ENCODE measurements at places on chromosomes 1 and 21.

DNA sequence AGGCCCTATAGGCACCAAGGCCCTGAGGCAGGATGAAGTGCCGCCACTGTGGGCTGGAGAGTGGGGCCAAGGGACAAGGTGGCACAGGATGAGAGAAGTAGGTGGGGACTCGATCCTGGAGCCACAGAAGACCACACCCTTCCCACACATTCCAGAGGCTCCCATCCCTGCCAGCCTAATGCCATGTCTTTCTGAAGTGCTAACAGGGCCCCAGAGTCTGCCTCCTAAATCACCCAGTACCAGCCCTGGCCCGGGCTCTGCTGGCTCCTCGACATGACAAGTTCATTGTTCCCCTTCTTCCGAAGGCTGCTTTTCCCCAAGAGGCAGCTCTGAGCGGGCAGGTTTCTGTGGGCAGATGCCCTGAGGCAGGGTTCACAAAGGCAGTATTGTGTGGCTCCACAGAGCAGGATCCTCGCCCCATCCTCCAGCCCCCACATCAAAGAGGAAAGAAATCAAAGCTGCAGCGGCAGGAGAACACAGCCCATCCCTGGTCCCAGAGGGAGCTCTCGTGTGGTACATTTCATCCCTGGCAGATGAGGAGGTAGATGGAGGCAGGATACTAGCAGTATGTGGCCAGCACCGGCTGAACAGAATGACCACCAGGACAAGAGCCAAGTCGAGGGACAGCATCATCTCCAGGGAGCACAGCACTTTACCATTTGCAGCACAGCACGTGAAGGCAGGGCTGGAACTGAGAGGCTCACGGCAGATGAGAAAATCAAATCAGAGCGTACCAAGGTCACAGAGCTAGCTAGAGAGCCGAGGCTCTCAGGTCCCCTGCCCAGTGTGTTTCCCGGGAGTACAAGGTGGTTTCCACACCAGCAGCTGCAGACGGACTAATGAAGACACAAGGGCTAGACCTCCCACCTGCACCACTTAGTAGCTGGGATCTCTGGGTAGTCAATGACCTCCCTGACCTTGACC lies 64.8 kb downstream of the SYF2 start:
- DNase-seq: peak; percentile 59

DNA sequence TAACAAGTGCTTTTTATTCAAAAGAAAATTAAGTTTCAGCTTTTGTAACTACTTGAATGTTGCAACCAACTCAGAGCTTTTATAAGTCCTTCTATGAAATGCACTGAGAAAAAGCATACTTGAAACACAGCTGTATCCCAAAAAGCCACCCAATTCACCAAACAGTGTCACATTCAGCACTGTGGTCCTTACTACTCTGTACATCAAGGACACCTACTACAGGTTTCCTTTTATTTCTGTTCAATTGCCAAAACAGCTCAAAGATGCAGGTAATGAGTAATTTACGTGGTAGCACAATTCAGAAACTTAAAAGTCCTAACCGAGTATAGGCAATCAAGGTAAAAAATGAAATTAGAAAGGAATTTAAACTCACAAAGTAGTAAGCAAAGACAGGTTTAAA lies 2.5 kb downstream of the EIF4G3 start:
- DNase-seq: no peak

DNA sequence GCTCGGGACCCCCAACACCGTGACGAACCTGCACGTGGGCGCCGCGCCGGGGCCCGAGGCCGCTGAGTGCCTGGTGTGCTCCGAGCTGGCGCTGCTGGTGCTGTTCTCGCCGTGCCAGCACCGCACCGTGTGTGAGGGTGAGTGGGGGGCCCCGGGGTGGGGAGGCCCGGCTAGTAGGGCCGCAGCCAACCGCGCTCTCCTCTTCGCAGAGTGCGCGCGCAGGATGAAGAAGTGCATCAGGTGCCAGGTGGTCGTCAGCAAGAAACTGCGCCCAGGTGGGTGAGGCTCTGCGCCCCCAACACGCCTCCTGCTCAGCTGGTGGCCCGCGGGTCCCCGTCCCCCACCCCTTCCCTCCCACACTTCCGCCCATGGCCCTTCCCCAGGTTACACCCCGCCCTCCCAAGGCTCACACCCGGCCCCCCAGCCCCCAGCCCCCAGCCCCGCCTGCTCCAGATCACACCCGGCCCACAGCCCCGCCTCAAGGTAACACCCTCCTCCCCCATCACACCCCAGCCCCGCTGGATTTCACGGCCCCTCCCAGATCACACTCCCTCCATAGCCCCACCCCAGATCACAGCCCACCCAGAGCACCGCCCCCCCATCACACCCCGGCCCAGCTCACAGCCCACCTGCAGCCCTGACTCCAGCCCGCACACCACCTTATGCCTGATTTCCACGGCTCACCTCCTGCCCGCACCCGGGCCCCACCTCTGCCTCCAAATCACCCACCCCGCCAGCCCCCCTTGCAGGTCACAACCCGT lies 2.4 kb upstream of the MMP23B start:
- DNase-seq: no peak

- no peak for DNase-seq
These were observed 67.0 kb downstream of the IVNS1ABP start for GRCh38 chr1:185250063-185250462.

DNA sequence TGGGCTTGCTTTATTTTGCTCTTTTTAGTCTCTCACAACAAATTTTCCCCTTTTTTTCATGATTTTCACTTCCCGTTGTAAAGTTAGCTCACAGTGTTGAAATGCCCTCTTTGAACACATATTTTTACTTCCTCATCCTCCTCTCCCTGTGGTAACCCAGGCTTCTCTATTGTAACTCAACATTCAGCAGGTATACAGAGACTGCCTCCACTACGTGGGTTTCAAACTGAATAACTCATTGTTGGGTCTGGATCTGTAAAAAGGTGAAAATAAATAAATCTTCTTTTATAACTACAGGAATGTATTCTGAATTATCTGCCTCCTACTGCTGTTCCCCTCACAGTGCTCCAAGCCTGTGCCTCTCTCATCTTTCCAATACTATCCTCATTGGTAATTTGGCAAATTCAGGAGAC lies 166.4 kb downstream of the RUNX1 start:
- peak; percentile 36 for DNase-seq

DNA sequence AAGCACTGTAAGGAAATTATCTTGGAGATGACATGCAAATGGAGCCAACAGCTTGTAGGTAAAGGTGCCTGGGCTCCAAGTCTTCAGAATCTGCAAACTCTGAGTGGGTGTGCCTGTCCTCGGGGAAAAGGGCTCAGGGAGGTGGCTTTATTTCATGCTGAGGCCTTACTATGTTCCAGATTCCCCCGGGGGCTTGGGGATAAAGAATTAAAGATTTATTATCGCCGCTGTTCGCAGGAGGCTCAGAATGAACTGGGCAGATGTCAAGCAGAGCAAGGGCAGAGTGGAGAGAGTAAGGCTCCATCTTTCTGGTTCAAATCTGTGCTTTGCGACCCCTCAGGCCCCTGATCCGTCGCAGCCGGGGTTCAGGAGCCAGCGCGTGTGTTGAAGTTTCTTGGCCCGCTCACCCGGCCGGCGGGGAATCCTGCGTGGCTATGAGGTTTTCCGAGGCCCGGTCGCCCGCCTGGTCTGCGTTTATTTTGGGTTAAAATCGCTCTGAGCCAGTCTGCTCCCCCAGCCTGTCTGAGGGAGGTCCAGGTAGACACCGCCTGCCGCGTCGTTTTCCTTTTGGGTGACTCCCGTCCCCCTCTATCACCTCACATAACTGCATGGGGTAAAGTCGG lies 19.5 kb downstream of the RHOU start:
- no peak for DNase-seq

- DNase-seq: no peak
These were observed 54.5 kb downstream of the PRDM15 start for GRCh38 chr21:41824466-41825207.

- no peak for DNase-seq
These were observed 160.5 kb upstream of the KIAA0040 start for GRCh38 chr1:175353066-175353465.

DNA sequence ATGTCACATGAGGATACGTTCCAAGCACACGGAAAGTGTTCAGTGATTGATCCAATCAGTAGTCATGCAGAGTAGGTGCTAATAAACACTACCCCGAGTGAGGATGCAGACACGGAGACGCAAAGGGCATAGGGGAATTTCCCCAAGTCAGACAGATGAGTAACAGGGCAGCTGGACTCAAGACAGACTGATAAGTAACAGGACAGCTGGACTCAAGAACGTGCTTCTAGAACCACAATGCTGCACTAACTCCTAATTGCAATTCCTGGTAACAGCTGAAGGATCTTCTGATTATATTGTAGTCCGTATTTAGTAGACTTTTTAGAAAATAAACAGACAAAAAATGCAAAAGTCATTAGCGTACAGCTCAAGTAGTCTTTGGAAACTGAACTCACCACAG lies 1.9 kb upstream of the OR2T10 start:
- DNase-seq: no peak

DNA sequence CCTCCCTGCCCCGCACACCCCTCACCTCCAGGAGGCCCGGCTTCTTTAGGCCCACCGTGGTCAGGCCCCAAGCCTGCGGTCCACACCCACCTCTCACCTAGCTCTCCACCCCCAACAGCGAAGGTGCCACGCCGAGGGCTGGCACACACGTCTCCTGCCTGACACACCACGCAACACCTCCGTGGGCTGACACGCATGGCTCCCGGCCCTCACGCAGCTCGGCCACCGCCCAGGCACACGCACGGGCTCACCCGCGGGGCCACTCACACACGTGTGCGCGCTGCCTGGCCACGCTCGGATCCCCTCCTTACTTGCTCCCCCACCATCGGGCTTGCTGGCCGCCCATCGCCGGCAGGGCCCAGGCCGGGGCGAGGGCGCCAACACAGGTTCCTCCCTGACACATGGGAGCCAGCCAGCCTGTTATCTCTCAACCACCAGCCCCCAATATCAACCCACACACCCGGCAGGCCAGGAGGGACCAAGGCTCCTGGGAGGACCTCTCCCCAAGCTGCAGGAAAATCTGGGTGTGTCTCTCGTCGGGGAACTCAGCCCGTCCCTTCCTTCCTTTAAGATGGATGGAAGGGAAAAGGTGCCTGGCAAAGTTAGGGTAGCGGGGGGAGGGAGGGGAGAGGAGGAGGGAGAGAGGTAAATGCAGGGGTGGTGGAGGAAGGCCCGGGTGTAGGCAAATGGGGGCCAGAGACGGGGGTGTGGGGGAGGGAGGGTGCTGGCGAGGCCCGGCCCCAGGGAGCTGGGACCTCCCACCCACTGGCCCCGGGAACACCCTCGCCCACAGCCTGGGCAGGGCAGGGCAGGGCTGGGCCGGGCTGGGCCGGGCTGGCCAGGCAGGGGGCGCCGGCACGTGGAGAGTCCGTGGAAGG lies 546 bp downstream of the ELOVL1 start:
- DNase-seq: no peak

DNA sequence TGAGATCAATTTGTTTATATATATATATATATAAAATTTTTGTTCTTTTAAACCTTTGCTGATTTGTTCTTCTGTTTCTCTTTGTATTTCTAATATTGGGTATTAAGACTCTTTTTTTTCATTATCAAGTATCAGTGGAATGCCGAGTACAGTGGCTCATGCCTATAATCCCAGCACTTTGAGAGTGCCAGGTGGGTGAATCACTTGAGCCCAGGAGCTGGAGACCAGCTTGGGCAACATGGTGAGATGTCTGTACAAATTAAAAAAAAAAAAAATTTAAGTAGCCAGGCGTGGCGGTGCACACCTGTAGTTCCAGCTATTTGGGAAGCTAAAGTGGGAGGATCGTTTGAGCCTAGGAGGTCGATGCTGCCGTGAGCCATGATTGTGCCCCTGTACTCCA lies 67.1 kb downstream of the MAST2 start:
- DNase-seq: no peak
